GM04503 (cell line): ENCODE measurements at places on chromosomes 1 and 21.

GRCh38 chr21:44065428-44065827 lies 41.8 kb upstream of the PWP2 start:
- DNase-seq, result no peak

GRCh38 chr1:223802032-223802431 lies 43.7 kb downstream of the TP53BP2 start:
- DNase-seq, result no peak

DNA sequence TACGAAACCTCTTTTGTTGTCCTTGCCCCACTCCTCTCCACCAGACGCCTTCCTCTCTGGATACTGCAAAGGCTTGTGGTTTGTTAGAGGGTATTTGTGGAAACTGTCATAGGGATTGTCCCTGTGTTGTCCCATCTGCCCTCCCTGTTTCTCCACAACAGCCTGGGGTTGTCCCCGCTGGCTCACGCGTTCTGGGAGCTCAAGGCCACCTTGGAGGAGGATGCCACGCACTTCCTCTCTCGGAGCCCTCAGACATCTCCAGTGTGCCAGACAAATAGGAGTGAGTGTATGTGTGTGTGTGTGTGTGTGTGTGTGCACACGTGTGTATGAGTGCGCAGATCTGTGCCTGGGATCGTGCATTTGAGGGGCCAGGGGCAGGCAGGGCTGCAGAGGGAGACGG lies 37.6 kb upstream of the IL19 start:
- DNase-seq, result no peak

GRCh38 chr1:12597792-12598191 lies 20.2 kb downstream of the DHRS3 start:
- no peak for DNase-seq

DNA sequence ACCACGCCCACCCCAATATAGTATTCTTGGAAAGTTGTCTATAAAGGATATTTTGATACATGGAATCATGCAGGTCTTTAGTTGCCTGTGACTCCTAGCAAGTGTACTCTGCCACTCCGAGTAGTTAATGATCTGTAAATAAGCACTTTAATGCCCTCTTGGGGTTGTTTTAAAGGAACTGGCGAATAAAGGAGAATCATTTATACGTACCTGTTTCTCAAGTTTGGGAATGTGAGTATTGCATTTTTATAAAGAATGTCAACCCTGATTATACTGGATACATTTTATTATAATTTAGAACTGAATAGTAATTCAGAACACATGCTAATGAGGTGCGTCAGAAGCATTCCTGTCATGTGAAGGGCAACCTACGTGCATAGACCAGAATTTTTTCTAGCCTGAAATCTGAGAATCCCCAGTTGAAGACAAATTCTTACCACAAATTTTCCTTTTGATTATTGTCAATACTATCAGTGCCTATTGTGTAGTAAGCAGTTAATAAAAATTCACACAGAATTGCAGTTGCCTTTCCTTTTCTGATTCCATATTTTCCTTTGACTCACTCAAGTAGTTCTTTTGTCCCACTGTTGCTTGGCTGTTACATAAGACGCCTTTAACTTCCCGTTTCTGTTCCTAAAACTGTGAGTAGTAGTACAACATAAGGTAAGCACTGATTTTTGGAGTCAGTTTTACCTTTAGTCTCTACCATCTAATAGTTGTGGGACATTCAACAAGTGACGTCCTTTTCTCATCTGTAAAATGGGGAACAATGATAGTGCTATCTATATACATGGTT lies 5.1 kb downstream of the AHCYL1 start:
- DNase-seq, result no peak

DNA sequence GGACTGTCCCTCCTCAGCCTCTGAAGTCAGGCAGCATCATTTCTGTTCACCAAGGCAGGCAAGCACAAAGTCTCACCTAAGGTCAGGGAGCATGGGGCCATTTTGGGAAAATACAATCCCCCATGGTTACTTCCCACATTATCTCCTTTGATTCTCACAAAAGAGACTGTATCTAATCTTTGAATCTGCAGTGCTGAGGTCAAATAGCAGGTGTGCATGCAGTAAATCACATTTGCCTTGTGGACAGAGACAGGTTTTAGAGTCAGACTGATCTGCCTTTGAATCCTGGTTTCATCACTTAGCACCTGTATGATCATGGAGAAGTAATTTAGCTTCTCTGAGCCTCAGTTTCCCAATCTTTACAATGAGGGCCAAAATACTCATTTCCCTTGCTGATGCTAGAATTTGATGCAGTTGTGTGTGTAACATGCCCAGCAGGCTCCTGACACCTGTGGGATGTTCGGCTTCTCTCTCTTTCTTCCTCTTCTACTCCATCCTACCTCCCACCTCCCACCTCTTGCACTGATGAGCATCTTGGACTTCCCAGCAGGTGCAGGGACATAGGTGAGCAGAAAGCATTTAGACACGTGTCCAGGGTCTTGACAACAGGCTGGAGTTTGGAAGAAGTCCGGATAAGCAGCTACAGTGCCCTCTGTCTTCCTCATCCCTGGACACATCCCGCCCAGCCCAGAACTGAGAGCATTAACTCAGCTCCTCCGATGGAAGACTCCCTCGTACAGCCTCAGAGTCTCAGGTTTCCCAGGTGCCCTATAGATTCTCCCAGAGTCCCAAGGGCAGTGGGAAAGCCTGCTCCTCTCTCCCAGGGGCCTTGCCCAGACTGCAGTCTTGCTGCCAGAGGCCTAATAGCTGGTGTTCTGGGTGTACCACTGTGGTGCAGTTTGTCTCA lies 18.9 kb downstream of the NENF start:
- DNase-seq, result no peak

DNA sequence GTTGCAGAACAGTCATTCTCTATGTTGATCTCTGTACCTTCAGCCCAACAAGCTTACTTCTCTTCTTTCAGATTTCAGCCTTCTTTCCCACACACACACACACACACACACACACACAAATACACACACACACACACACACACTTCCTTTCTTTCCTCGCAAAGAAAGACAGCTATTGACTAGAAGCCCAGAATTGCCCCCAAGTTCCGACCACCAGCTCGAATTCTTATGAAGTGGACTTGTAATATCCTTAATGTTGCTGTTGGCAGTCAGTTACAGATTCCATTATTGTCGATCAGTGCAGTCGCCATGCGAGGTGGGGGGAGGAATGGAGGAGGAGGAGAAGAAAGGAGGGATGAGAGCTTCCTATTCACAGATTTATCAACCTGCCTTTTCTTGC lies 125.5 kb downstream of the CLEC20A start:
- no peak for DNase-seq

DNA sequence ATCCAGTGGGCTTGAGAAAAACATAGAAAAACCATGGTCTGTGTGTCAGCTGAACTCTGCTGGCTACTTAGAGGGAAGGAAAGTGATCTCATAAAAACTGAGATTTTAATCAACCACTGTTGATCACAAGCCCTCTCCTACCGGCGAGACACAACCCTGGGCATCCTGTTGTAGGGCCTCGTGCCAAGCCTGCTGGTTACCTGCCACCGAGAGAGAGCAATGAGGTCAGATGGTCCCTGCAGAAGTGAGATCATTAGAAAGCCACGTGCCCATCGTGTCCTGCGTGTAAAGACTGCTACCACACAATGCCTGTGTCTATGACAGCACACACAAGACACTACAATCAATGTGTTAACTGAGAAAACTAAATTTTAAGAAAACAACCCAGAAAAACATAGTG lies 41.7 kb upstream of the GPR153 start:
- no peak for DNase-seq

GRCh38 chr1:115705085-115705951 lies 63.2 kb downstream of the CASQ2 start:
- no peak for DNase-seq

GRCh38 chr1:30824736-30825429 lies 67.3 kb upstream of the LAPTM5 start:
- DNase-seq, result no peak

GRCh38 chr21:31347435-31348032 lies 3.5 kb upstream of the TIAM1 start:
- DNase-seq, result no peak

- no peak for DNase-seq
Observed at GRCh38 chr1:39722495-39722894, 16.2 kb upstream of the PPIE start.

DNA sequence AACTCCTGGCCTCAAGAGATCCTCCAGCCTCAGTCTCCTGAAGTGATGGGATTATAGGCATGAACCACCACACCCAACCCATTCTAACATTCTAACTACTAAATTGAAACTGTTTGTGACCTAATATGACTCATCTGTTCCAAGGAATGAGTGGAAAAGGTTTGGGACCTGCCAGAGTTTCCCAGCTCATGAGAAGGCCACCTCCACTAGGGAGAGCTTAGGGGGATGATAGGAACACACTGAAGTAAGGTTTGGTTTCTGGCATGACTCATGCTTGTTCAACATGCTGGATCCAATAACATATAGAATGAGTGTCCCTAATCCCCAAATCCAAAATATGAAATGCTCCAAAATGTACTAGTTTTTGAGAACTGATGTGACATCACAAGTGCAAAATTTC lies 18.9 kb upstream of the SCAF4 start:
- DNase-seq, result no peak

DNA sequence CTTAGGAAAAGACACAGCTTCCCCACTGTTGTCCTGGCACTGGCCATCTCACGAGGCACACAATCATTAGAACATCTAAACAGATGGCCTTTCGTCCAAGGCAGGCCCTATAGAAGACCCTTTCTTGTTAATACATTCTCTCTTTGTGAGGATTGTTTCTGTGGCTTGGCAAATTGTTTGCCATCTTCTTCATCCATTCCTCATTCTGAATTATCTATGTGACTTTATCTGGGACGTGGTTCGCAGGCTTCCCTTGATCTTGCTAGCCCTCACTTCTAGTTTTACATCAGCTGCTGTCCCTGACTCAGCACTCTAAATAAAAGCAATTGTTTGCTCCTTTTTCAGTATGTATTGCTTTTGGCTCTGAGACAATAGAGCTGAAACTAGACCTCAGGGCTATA lies 101.1 kb upstream of the ZC3H11B start:
- DNase-seq, result no peak

- DNase-seq, result no peak
Observed at GRCh38 chr1:236502972-236503639, 20.7 kb upstream of the LGALS8 start.

GRCh38 chr1:153573351-153573750 lies 7.7 kb upstream of the S100A2 start:
- DNase-seq, result no peak
